ENCODE measurements at places on chromosomes 1 and 21.

GRCh38 chr1:80837066-80837465 is 963.7 kb upstream of the ADGRL2 start:
- DNase-seq = no peak

GRCh38 chr1:38258085-38258627 is 211.6 kb upstream of the POU3F1 start:
- no peak for DNase-seq

DNA sequence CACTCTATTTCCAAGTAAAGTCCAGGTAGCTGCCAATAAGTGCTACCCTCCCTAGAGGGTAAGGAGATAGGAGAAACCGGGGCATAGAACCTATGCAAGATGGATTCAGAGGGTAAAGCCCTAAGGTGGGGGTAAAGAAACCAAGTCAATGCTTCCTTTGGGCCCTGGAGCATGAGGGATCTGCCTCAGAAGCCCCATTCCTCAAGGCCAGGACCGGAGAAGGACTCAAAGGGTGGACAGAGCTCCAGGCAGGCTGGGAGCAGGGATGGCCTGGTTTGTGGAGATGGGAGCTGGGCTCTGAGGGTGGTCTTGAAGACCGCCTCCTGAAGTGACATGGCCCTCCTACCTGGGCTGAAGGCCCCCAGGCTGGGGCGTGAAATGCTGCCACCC is 3.9 kb downstream of the EPHA2 start:
- no peak for DNase-seq

- no peak for DNase-seq
These were observed 9.2 kb downstream of the VANGL1 start for GRCh38 chr1:115650961-115651360.

- no peak for DNase-seq
These were observed 250.2 kb downstream of the LTN1 start for GRCh38 chr21:28742527-28742926.

All from cortex of kidney (tissue), 1 donor.